ENCODE measurements at places on chromosomes 2 and 18.

GRCh38 chr18:29383311-29384273 is 1206.7 kb upstream of the CDH2 start:
- no peaks in the 10 kb centered on the region for H3K36me3 ChIP-seq
- H3K4me3 ChIP-seq = no peak overlapping the region
- H3K27ac ChIP-seq = no peak overlapping the region
- DNase-seq = no peak
- no peaks in the 10 kb centered on the region for H3K4me1 ChIP-seq

DNA sequence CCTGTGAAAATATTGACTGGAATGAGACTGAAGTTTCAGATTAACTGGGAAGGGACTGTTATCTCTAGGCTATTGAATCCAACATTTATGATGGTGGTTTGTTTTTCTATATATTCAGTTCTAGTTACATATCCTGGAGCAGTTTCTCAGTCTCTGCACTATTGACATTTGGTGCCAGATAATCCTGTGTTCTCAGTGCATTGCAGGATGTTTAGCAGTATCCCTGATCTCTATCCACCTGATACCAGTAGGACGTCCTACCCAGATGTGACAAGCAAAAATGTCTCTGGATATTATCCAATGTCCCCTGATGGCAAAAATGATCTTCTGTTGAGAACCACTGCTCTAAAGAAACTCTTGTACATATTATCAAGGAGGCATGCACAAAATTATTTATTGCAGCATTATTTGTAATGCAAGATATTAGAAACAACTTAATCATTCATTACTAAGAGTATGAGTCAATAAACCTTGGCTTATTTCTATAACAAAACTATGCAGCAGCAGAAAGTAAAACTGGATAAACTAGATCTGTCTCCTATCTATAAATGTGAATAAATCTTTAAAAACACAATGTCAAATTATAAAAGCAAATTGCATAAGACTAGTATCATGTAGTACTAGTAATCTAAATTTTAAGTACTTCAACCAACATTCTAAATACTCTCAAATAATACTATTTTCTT is 369.3 kb upstream of the RND3 start:
- H3K36me3 ChIP-seq = no peaks in the 10 kb centered on the region
- no peak for DNase-seq
- no peak overlapping the region for H3K27ac ChIP-seq

DNA sequence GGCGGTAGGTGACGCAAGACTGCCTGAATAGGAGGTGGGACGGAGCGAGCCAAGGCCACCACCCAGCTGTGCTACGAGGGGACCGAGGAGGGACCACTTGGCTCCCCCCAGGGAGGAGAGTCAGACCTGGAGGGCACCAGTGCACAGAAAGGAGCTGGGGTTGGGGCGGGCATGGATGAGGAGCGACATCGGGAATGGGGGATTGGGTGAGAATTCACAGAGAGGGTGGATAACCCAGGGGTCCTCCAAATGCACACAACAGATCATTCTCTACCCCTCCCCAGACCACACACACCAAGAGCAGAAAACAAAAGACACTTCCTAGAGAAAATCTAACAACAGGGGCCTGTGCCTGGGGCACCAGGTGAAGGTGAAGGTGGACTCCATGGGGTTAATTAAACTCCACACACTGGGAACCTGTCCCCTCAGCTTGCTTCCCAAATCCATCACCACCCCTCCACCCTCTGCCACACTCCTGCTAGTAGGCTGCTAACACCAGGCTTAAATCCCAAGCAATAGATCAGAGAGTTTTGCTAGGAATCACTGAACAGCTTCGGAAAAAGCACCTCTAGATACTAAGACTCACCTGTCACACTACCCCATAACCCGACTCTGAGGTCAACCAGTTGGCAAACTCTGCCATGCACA is 274.6 kb downstream of the EIPR1 start:
- no peak for DNase-seq
- H3K4me3 ChIP-seq = no peak overlapping the region
- no peaks in the 10 kb centered on the region for H3K27me3 ChIP-seq
- H3K27ac ChIP-seq = no peak overlapping the region
- no peaks in the 10 kb centered on the region for H3K36me3 ChIP-seq
- H3K4me1 ChIP-seq = no peaks in the 10 kb centered on the region

- DNase-seq = no peak
- H3K27ac ChIP-seq = no peak overlapping the region
- H3K27me3 ChIP-seq = no peaks in the 10 kb centered on the region
- no peak overlapping the region for H3K4me3 ChIP-seq
Measured at GRCh38 chr2:170456914-170457313, 258.2 kb upstream of the SP5 start.

- no peak overlapping the region for H3K4me3 ChIP-seq
- H3K27me3 ChIP-seq = peaks cover 7% of the 10 kb centered on the region
- no peaks in the 10 kb centered on the region for H3K4me1 ChIP-seq
- H3K36me3 ChIP-seq = no peaks in the 10 kb centered on the region
- no peak overlapping the region for H3K27ac ChIP-seq
Measured at GRCh38 chr2:2640818-2641217, 309.7 kb upstream of the MYT1L start.

GRCh38 chr18:8484951-8485350 is 124.3 kb upstream of the RAB12 start:
- DNase-seq = no peak
- H3K27me3 ChIP-seq = no peaks in the 10 kb centered on the region
- no peaks in the 10 kb centered on the region for H3K4me1 ChIP-seq
- H3K4me3 ChIP-seq = no peak overlapping the region

DNA sequence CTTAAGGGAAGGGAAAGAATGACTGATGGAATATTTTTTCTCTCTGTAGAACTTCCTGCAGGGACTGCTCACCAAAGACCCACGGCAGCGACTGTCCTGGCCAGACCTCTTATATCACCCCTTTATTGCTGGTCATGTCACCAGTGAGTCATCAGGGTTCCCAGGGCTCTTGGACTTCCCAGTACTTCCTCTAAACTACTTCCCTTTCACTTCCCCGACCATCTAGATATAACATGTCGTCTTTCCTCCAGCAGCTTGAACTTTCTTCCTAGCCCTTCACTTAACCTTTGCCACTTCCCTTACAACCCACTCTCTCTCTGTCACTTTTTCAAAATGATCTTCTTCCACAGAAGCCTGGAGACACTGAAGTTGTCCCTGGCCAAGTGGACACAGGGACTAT is 7.2 kb downstream of the STK36 start:
- H3K27ac ChIP-seq = no peak overlapping the region
- H3K36me3 ChIP-seq = no peaks in the 10 kb centered on the region
- H3K4me1 ChIP-seq = no peaks in the 10 kb centered on the region
- no peak overlapping the region for H3K4me3 ChIP-seq
- no peaks in the 10 kb centered on the region for H3K27me3 ChIP-seq
- no peak for DNase-seq
